ENCODE measurements at places on chromosomes 6 and 20.

- DNase-seq: no peak
Measured at GRCh38 chr20:53707371-53708055, 113.9 kb upstream of the ZNF217 start.

- no peak for DNase-seq
Measured at GRCh38 chr20:59421920-59422637, 121.7 kb downstream of the EDN3 start.

DNA sequence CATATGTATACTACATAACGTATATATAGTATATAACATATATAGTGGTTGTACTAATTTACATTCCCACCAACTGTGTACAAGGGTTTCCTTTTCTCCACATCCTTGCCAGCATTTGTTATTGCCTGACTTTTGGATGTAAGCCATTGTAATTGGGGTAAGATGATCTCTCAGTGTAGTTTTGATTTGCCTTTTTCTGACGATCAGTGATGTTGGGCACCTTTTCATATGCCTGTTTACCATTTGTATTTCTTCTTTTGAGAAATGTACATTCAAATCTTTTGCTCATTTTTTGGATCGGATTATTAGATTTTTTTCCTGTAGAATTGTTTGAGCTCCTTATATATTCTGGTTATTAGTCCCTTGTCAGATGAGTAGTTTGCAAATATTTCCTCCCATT is 11.4 kb downstream of the SYNJ2 start:
- DNase-seq: no peak

DNA sequence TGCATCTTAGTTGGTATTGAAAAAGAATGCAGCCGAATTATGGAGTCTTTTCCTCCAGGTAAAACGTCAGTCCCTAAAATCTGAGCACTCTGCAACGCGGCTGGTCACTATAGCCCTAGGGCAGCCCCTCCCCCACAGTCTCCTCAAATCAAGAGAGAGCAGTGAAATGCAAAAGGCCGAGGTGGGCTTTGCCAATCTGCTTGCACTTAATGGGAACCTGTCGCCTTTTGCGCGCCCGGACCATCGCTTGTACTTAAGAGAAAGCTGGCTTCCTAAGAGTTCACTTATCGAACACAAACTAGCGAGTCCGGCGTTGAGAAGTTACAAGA is 447 bp downstream of the MCM3 start:
- DNase-seq: no peak

GRCh38 chr6:154230910-154231595 is 125.5 kb downstream of the IPCEF1 start:
- DNase-seq: no peak

DNA sequence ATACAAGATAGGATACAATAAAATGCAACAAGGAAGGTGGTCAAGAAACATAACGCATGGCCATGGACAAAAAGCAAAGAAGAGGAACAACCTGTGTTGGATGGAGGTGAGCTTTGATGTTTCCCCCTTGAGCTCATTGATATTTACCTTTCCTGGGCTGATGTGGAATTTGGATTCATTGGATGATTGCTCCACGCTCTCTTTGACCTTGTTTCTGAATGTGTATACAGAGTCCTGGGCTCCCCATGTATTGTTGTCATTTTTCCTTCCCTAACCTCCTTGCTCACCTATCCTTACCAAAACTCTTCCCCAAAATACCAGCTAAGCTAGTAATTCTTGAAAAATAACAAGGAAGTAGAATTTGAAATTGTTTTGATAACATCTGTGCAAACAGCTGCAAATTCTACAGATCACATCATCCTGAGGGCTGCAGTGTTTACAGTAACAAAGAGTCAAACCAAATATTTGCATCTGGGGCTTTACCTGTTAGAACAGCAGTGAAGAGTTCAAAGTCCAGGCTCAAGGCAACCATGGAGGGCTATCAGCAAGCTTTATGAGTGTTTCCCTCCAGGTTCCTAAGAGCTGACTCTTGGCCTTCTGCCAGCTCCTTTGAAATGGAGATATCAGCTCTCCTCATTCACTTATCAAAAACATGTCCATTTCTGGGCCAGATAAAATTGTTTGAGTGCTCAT is 214.3 kb upstream of the MARCKS start:
- DNase-seq: no peak

- no peak for DNase-seq
Measured at GRCh38 chr6:131924881-131925474, 26.2 kb downstream of the CCN2 start.

- DNase-seq: no peak
Measured at GRCh38 chr20:36991703-36992102, 40.2 kb upstream of the SAMHD1 start.

GRCh38 chr20:17822039-17822438 is 122.3 kb downstream of the BANF2 start:
- DNase-seq: no peak

GRCh38 chr20:50967586-50967985 is 9.0 kb downstream of the MOCS3 start:
- no peak for DNase-seq

DNA sequence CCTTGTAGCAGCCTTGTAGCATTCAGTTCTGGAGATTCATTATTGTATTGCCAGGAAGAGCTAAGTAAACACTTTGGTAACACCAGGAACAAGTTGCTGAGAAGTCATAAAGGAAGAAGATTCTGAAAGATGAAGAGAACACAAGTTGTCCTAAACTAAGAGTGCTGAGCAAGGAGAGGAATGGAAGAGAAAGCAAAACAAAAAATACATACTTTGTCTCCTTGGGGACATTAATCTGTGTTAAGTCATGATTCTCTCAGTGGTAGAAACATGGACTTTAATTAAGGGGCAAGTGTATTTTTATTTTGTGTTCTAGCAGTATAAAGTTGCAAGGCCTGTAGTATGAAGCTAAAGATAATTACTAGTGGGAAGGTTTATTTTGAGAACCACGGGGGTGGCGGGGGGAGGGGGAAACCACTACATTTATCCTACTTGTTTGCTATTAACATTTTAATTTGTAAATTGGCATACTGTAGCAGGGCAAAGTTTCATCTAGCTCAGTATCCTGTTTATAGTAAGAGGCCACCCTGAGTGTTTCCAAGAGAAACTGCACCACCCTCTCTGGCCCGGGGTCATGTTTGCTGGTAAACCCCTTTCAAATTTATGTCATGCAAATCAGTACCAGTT is 463.0 kb downstream of the CDKAL1 start:
- no peak for DNase-seq

DNA sequence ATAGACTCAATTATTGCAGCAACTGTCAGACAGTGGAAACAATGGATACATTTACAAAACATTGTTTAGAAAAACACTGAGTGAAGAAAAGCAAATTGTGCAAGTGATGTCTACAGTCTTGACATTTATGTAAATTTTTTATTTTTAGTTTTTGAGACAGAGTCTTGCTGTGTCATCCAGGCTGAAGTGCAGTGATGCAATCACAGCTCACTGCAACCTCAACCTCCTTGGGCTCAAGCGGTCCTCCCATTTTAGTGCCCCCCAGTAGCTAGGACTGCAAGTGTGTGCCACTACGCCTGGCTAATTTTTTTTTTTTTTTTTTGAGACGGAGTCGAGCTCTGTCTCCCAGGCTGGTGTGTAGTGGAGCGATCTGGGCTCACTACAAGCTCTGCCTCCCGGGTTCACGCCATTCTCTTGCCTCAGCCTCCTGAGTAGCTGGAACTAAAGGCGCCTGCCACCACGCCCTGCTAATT is 9.7 kb downstream of the CNBD2 start:
- no peak for DNase-seq

DNA sequence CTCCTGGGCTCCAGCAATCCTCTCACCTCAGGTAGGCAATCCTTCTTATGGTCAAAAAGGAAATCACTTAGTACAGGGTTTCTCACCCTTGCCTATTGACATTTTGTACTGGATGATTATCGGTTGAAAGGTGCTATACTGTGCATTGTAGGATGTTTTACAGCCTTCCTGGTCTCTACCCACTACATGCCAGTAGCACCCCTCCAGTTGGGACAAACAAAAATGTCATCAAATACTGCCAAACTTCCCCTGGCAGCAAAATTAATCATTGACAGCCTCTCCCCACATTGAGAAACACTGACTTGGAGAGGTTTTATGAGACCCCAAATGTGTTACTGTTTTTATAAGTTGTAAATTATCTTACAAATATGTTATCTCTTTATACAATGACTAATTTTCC is 368.1 kb downstream of the PKHD1 start:
- DNase-seq: no peak

DNA sequence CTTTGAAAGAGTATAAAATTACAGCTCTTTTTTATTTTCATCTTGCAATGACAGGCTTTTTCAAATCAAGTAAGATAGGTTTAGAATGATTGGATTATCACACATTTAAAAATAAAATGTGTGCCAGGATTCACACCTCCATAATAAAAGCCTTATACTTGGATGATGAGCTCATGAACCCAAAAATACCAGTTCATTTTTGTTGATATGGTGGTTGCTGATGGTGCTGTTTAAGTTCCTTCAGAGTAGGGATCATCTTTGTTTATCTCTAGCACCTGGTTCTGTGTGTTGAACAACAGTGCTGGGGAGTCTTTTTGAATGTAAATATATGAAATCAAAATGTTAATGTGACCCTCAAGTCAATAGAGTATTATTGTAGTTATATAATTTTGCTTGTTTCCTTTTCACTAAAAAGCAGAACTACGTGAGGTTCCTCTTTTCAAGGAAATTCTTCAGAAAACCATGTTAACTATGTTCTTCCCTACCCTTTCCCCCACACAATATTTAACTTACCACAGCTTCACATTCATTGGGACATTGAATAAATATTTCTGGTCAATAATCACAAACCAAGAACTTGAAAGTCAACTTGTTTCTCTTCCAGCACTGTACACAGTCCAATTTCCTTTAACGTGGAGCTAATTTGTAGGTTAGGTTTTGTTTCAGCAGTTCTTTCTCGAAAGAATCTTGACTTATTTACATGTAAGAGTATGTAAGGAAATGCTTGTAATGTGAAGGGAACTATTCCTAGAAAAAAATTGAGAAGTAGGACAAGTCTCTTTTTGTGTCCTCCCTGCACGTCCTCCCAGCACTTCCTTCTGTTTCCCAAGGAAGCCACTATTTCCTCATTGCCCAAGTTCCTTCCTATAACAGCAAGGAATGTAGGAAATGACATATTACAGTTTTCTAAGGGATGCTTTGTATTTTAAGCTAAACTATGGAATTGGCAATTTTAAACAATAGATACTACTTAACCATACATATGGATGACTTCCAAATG is 945.9 kb upstream of the CITED2 start:
- no peak for DNase-seq

DNA sequence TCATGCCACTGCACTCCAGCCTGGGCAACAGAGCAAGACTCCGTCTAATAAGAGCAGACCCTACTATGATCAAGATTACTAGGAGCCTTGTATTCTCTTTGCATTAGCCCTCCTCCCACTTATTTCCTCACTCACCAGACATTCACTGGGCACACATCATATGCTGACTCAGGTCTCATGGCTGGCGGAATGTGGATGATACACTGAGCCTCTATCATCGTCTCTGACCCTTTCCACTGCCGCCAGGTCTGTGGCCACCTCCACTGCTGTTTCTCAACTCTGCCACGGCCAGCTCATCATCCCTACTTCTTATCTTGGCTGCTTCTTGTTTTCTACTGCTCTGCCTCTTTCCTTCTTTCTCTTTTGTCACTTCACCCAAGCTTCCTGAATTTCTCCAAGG is 161.0 kb downstream of the BACH2 start:
- DNase-seq: no peak

GRCh38 chr6:40584741-40585140 is 2.4 kb downstream of the LRFN2 start:
- no peak for DNase-seq

- DNase-seq: no peak
Measured at GRCh38 chr20:37431786-37432185, 85.8 kb downstream of the SRC start.

GRCh38 chr6:106527979-106528378 is 101.3 kb downstream of the RTN4IP1 start:
- no peak for DNase-seq

DNA sequence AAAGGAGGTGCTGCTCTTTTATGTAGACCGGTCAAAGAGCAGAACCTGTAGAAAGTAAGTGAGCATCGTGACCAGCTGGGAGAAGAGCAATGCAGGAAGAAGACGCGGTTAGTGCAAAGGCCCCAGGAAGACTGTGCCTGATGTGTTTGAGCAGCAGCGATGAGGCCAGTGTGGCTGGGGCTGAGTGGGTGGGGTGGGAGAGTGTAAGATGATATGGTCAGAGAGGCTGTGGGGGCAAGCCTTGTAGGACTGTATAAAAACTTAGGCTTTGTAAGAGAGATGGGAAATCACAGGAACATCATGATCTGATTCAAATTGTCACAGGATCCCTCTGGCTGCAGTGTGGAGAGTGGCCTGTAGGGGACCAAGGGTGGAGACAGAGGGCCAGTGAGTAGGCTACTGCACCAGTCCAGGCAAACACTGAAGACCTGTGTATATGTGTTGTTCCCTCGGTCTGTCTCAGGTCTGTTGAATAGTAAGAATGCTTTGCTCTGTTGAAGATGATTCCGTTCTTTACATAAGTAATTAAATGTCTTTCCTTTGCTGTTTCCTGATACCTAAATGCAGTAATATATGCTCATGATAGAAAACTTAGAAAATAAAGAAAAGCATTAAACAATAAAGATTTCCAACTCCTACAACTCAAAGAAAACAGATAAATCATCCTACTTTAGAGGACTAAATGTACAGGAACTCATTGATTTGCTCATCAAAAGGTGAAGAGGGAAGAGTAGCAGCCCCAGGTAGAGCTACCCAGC is 23.6 kb upstream of the WFDC2 start:
- DNase-seq: no peak

GRCh38 chr6:96016334-96017069 is 728 bp downstream of the FUT9 start:
- DNase-seq: no peak

DNA sequence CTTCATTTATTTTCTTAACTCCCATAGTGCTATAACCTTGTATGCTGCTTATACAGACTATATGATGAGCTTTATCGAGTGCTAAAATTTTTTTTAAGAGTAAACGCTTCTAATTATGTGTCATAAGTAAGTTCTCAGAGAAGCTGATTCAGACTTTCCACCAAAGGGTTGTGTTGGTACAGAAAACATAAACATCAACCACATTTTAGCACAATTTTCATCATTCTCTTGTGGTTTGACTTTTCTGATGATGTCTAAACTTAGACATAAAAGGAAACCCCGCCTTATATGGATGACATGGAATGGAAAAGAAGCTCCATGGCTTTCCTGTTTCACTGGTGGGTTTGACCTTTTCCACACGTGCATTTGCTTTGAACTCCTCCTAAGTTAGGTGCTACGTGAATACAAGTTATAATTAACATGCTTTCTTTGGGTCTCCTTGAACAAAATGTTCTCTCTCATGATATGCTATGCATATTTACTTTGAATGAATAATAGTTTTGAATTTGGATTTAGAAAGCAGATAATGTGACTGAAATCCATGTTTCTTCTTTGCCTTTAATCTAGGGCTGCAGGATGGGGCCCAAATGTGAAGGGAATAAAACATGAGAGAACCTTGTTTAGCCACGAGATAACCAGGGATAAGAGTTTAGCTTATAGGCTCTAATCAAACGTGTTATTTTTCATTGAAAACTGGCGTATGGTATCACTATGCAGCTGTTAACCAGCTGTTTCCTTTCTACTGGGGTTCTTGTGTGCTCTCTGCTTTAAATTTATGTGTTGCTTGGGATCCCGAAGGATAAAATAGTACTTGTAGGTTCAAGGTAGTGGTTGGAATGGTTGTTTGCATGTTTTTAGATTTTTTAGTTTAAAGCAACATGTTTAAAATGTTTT is 127.1 kb upstream of the AHI1 start:
- DNase-seq: no peak
